ENCODE measurements at places on chromosomes 12 and 14. TPM values are rescaled to one million over a fixed set of nuclear protein-coding genes. Genes with fewer than 3 reads are reported as not detected.

GRCh38 chr12:71283883-71284282, 126.1 kb upstream of the TSPAN8 start:
- DNase-seq, result no peak

DNA sequence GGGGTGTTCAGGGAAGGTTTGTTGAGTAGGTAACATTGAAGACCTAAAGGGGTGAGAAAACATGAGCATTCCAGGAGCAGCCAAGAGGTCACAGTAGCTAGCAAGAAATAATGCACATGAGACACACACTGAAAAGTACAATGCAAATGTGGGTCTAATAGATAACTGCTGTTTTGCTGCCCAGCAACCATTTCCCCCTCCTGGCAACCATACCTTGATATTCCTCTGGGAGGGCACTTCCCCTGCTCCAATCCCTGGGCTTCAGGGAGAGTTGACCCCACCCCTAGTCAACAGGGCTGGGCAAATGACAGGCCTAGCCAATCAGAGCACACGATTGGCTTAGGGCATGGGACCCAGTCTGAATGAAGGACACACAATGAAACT, 8.5 kb upstream of the ACTN1 start:
- no peak for DNase-seq

- peak; percentile 81 for DNase-seq
Observed at GRCh38 chr14:88667555-88668273, 104.9 kb downstream of the ZC3H14 start.

IL23A gene
- 0.18 TPM for total RNA-seq

Measured in muscle of leg (tissue), 16 donors.